NCI-H1930 (cell line): ENCODE measurements at places on chromosomes 12 and 14.

- no peak for DNase-seq
Measured at GRCh38 chr12:52277486-52278245, 3.2 kb downstream of the KRT86 start.

GRCh38 chr12:101010896-101011295, 199.1 kb downstream of the SLC5A8 start:
- no peak for DNase-seq

DNA sequence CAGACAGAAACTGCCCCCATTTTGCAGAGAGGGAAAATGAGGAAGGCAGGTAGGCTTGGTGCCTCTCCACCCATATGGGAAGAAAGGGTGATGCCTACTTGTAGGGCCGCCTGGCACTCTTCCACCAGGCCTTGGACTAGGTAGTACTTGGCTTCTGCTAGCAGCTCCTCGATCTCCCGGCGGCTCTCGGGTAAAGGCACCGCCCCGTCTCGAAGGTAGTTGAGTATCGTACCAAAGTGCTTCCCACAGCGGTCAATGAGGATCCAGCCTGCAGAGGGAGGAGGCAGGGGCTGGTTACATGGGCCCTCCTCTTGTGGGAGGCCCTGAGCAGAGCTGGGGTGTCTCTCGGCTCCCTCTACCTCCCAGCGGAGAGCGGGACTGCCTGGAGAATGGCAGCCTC, 16.6 kb downstream of the KCTD10 start:
- DNase-seq, result no peak

DNA sequence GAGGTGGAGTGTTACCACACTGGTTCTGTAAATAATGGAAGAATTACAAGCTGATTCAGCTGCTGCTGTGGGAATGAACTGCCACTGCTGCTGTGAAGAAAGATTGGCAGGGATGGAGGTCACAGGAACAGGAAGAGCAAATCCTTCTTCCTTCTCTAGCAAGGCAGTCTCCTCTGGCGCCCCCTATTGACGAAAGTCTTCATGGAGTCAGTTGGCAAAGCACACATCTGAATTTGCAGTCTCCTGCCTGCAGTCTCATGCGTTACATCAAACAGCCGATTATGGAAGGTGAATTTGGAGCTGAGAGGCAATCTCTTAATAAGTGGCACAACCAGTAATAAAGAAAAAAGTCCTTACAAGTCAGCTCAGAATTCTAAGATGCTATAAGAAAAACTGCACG, 106.0 kb upstream of the TMTC1 start:
- DNase-seq, result peak; percentile 25

DNA sequence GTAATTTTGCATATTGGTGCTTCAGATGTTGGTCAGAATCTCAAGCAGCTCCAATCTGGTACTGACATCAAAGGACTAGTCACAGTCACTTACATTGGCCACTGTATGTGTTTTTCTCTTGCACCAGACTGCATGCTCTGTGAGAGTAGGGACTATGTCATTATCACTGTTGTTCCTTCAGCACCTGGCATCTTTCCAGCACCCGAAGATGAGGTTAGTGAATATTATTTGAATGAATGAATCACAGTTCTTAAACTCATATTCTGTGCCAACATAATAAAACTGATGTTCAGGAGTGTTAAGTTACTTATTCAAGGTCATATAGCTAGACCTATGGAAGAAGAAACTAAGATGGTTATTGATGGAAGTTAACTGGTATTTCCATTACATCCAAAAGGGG, 204.5 kb upstream of the TBX3 start:
- no peak for DNase-seq

DNA sequence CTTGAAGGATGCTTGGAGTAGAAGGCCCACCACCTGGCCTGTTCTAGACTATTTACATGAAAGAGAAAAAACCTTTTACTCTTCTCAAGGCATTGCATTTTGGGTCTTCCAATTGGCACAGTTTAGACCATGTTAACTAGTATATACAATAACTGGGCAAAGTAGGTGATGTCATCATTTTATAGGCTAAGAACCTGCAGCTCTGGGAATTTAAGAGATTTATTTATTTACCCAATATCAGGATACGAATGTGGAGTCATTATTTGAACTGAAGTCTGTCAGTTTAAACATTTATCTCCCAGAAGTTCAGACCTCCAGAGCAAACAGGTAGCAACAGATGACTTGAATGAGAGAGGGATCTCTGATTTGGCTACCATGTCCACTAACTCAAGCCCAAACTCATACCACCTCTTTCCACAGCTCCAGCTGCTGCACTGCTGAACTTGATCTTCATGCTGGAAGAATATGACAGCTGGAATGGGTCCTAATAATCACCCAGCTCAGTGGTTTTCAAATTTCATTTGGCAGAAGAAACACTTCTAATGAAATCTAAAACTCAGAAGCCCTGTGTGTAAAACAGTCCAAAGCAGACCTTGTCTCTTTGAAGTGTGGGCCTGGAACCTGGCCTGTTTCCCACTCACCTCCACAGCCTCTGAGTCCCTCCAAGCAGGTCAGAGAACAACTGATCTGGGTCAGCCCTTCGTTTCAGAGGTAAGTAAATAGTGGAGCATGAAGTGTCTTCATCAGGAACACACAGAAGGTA, 179.2 kb downstream of the EMP1 start:
- no peak for DNase-seq

DNA sequence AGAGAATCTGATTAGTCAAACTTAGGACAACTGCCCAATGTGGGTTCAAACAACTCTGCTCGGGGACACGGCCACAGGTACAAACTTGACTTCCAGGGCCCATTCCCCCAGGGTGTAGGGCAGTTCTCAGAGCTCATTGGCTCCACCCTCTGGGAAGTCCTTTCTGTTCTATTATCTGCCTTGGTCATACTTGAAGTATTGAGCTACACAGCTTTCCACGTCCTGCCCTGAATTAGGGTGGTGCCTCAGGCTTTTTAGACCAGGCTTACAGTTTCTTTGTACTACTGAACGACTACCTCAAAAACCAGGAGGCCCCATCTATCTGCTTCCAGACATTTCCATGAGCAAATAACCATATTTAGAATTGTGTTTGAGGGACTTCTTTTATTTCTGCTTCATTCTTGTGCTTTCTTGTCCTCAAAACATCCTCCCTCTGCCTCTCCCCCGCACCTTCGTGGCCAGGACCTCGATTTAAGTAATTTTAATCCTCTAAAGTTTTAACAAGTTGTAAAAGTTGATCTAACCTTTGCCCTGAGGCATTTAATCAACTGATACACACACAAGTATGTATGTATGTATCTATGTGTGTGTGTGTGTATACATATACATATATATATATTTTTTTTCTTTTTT, 281.7 kb upstream of the AMIGO2 start:
- no peak for DNase-seq

DNA sequence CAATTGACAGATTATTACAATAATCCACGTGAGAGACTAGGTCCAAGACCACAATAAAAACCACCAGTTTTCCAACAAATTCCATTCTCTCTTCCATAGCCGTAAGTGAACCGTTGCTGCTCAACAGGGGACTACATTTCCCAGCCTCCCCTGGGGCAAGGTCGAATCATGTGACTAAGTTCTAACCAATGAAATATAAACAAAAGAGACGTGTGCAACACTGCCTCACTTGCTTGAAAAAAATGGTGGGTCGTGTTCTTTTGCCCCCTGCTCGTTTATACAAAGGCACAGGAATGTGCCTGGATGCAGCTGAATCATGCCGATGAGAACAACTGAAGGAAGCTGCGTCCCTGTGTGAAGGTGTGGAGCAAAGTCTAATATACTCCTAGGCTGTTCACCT, 51.1 kb downstream of the HSPB8 start:
- DNase-seq, result peak; percentile 81

DNA sequence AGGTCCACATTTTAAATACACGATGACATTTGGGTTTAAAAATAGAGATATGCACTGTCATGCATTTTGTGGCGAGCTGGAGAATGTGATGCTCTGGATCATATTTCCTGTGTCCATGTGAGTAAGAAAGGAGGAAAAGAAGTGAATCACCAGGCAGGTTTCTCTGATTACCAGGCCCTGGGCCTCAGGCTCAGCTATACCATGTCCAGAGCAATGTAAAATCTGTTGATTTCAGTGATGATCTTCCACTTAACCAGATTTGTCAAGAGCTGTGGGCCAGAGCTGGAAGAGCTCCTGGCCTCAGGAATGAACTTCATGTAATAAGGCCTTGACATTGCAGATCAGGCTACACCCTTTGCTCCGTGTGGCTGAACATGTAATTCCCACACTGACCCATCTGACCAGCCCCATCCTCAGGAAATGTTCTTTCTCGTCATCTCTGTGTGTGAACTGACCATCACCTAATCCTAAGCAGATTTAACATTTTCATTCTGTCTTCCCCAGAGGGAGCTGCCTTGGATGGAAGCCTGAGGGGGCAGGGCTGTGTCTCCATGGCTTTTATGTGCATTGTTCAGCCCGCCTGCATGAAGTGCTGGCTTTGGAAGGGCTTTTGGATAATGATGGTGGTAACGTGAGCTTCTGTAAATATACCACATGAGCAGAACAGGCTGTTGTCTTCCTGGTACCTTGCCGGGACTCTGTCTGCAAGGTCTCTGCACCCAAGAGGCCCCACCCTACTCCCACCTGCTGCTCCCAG, 54.5 kb downstream of the CRACR2A start:
- DNase-seq, result peak; percentile 16

DNA sequence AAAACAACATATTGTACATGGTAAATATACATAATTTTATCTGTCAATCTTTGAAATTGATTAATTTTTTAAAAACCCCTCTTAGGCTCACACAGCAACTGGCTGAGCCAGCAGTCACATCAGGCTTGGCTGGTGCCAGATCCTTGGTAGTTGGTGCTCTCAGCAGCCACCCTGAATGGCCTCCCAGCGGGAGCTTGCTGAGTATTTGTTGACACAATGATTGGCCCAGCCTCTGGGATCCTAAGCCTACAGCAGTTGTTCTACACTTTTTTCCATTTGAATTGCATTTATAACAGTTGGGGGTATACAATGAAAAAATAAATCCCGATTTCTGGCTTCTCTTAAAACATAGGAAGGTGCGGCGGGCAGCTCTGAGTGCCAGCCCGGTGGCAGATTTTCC, 11.1 kb downstream of the PRKAB1 start:
- no peak for DNase-seq

GRCh38 chr12:51335931-51336330, 10.5 kb downstream of the CELA1 start:
- DNase-seq, result no peak

DNA sequence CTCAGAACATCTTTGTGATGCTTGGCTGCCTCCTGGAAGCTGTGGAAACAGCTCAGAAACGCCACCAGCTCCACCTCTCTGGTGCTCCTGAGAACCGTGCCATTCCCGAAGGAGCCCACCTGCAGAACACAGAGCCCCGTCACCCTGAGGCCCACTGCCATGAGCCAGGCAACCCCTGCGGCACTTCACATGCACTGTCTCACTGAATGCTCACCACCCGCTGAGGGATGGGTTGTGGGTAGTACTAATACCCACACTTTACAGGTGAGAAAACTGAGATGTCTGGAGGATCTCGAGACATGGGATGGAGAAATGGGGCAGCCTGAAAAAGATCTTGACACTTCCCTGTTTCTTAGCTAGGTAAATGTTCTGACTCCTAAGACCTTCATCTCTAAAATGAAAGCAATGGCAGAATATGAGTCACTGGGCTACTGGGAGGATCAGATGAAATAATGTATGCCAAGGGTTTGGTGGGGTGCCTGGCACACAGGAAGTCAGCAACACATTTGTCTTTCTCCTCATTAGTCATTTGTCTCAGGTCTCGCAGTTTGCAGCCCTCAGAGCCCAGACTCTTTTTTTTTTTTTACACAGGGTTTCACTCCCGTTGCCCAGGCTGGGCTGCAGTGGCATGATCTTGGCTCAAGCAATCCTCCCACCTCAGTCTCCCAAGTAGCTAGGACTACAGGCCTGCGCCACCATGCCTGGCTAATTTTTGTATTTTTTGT, 5.3 kb downstream of the OASL start:
- DNase-seq, result no peak

GRCh38 chr12:76080017-76080728, 4.3 kb downstream of the NAP1L1 start:
- no peak for DNase-seq

GRCh38 chr14:54444681-54445080, 3.5 kb upstream of the CNIH1 start:
- no peak for DNase-seq

DNA sequence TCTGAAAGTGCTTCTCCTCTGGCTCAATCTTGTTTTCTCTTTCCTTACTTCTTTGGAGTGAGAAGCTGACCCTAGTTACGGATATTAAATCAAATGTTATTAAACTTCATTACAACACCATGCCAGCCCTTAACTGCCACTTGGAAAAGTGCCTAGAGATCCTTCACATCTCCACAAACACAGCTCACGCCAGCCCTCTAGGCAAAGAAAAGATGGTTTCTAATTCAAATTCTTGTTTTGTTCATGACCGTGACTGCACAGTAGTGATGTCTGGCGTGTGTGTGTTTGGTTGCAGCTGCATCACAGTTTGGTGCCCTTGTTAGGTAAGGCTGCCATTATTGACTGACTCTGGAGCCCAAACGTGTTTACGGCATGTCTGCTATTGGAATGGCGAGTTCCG, 113.0 kb downstream of the BEGAIN start:
- DNase-seq, result no peak

GRCh38 chr12:25416516-25416915, 136.6 kb downstream of the LMNTD1 start:
- no peak for DNase-seq

GRCh38 chr12:94534774-94535509, 75.3 kb upstream of the CEP83 start:
- no peak for DNase-seq

GRCh38 chr12:1117970-1118563, 127.0 kb downstream of the ERC1 start:
- peak; percentile 81 for DNase-seq

GRCh38 chr14:68661226-68662225, 131.3 kb downstream of the ZFP36L1 start:
- no peak for DNase-seq

GRCh38 chr14:25371068-25371467, 321.1 kb upstream of the STXBP6 start:
- no peak for DNase-seq

GRCh38 chr14:96297000-96297399, 41.0 kb downstream of the BDKRB1 start:
- no peak for DNase-seq

DNA sequence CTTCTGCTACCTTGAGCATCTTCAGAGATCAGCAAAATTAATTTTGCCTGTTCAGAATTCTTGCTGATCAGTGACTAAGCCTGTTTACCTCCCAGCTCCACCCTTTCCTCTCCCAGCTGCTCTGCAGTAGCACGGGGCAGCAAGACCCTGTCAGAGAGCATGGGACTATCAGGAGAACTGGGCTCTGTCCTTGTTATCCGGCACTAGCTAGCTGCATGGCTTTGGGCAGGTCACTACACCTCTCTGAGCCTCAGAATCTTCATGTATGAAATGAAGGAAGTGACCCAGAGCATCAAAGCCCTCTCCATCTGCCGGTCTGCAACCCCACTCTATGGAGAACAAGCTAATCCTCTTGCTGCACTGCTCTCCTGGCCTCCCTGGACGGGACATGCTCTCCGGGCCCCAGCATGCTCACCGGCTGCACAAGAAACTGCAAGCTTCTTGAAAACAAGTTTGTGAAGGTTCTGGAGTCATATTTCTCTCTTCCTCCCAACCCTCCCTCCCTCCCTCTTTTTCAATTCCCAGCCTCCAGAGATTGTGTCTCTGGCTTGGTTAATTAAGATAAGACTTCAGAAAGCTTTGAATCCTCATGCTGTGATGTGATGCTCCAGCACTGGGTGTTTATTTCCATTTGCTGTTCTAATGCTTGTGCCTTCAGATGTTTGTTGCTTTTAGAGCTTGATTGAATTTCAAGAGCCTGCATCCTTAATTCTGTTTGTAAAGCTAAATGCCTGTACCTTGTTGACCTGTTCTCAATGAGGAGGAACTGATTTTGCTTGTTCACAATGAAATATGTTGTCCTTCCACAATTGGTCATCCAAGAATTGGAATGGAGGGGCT, 101.1 kb downstream of the CRACR2A start:
- DNase-seq, result no peak
